ENCODE measurements at places on chromosomes 2 and 18. TPM values are rescaled to one million over a fixed set of nuclear protein-coding genes. Genes with fewer than 3 reads are reported as not detected.

GRCh38 chr2:88318956-88319330, 133.6 kb downstream of the FOXI3 start:
- no peak for DNase-seq

Gene PFN4
- not detected for total RNA-seq

Gene POTEI
- total RNA-seq: not detected

Gene NOTO
- not detected for total RNA-seq

- DNase-seq: no peak
Observed at GRCh38 chr2:20868377-20868776, 45.5 kb upstream of the LDAH start.

GRCh38 chr2:190355968-190356644, 12.7 kb downstream of the INPP1 start:
- no peak for DNase-seq

Gene PNO1
- total RNA-seq: 30.9 TPM

- DNase-seq: no peak
Observed at GRCh38 chr2:190662754-190663153, 13.9 kb downstream of the NAB1 start.

Gene MMADHC
- 195 TPM for total RNA-seq

DNA sequence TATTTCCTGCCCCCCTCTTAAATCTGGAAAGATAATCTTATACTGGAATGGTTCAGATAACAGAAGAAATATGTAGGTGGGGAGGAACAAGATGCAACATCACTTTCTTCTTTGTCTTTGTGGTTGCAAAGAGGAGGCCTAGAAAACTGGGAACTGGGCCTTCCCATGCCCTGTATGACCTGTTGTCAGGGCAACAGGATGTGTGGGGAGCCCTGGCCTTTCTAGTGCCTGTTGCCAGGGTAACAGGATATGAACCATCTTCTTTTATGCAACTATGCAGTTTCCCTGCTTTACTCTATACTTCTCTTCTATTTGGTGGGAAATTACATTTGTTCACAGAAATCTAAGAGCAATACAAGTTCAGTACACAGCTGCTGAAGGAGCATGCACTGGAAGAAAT, 79.8 kb upstream of the PDE1A start:
- DNase-seq: no peak

Gene GCA
- total RNA-seq: 27.5 TPM

- DNase-seq: no peak
Observed at GRCh38 chr18:40752316-40752715, 1202.7 kb upstream of the PIK3C3 start.

DNA sequence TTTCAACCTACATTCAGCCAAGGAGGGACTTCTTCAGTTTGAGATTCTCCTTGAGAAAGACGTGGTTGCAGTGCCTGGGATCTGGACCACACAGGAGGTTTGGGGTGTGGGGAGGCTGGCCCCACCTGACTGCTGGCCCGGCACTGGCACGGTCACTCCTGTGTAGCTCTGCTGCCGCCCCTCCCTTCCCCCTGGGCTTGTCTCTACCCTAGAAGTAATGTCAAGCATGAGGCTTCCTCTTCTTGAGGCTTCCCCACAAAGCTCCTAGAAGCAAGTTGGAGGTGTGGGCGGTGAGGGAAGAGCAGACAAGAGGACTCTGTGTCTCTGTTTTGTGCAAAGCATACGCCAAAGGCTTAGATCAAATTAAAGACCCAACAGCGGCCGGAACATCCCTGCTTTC, 8.7 kb downstream of the KLHL29 start:
- DNase-seq: no peak

GRCh38 chr18:56483386-56483785, 155.0 kb downstream of the TXNL1 start:
- no peak for DNase-seq

DNA sequence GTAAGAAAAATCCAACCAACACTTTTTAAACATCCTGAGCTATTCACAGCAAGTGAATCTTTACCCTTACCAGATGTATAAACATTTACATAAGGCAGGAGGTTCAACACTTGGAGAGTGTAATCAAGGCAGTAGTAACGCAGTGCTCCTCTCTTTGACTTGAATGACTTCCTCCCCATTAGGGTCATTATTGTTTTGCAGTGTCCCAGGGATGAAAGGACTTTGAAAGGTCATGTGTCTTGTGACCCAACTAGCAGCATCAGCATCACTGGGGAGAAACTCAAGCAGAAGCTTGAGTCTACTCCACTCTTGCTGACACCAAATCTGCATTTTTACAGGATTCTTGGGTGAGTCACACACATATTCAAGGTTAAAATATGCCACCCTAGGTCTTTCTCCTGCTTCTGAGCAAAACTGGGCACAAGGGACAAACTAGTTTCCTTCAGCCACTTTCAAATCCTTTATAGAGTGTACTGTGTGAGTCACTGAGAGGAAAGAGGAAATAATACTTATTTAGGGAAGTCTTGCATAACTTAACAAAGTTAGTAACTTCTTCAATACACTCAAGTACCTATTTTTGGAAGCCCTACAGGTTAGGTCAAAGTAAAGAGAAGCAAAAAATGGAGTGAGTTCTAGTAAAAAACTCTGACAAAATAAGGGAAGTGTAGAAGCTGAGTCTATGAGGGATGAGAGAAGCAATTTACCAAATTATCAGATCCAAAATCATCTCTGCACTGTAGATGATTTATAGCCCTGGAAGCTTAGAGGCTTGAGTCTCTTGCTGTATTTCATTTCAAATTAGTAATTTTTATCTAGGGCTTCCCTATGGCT, 51.0 kb upstream of the EML4 start:
- DNase-seq: peak; percentile 85

Gene C2orf81
- 9.6 TPM for total RNA-seq

GRCh38 chr2:152155209-152155608, 20.4 kb downstream of the STAM2 start:
- DNase-seq: no peak

Gene SAG
- not detected for total RNA-seq

DNA sequence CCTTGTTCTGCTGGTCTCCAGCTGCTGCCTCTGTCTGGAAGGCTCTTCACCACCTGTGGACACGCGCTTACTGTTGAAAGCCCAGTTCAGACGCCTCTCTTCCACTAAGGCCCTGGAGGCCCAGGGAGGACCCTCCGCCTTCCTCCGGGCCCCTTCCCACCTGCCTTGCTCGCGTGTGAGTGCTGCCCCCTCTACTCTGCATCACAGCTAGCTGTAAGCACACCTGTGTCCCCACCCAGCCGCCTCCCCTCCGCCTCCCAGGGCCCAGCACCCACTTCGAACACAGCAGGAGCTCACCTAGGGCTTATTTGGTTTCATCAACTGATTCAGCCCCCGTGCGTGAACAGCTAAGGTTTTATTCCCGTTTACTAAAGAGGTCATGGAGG, 49.7 kb downstream of the KCNF1 start:
- DNase-seq: no peak

DNA sequence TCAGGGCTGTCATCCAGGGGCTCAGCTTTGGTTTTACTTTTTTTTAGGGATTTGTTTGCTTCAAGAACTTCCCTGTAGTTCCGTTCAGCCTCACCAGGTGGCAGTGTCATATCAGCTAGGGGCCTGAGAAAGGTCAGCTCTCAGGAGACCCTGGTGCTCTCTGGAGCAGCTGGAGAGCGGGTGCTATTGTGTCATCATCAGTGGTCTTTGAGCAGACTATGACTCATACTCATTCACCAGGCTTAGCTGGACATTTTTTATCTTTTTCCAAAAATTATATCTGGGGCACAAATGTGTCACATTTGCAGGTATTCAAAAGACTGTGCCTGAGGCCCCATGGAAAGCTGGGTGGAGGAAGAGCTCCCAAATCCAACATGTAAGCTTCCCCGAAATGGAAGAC, 24.4 kb downstream of the ZNF892 start:
- DNase-seq: peak; percentile 58

DNA sequence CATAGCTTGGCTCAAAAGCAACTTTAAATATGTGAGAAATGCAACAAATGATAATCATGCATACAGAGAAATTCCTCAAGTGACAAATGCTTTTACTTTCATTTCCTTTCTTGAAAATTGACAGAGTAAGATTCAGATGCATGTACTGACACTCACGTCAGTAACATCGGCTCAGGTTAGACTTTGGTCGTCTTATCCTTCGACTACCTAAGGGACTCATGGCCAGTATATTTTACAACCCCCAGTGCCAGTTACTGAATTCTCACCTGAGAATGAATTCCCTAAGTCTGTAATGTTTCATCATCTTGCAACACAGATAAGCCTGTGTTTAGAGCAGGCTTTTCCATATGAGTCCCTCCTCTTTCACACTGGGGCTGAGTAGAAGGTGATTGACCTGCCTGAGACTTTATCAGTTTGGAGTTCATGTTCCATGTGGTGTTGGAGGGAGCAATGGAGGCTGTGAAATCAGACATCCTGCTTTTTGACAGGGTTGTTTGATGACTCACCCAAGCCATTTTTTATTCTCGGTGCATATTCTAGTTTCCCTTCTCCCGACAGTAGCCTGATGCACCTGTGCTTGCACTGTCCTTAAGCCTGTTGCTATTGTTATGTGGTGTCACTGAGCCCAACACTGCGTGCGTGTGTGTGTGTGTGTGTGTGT, 30.5 kb upstream of the ATP8B1 start:
- DNase-seq: no peak

GRCh38 chr2:236833501-236834073, 252.1 kb upstream of the COPS8 start:
- DNase-seq: no peak

Gene RAX
- not detected for total RNA-seq

Gene OLA1
- 175 TPM for total RNA-seq

DNA sequence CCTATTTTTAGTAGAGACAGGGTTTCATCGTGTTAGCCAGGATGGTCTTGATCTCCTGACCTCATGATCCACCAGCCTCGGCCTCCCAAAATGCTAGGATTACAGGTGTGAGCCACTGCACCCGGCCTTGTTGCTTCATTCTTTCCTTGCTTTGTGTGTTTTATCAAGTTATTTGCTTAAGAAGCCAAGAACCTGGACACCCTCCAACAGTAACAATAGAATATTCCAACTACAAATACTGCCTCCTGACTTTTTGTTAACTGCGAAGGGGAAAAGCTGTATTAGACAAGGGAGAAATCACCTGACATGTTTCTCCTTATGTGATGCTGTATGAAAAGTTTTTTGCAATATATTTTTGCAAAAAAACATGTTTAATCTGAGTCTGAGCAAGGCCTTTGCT, 297.2 kb downstream of the NCKAP5 start:
- peak; percentile 76 for DNase-seq

Gene CDH20
- not detected for total RNA-seq

- peak; percentile 35 for DNase-seq
Observed at GRCh38 chr2:5392658-5393057, 299.5 kb upstream of the SOX11 start.

GRCh38 chr2:134253117-134253704, 661 bp upstream of the MGAT5 start:
- no peak for DNase-seq

DNA sequence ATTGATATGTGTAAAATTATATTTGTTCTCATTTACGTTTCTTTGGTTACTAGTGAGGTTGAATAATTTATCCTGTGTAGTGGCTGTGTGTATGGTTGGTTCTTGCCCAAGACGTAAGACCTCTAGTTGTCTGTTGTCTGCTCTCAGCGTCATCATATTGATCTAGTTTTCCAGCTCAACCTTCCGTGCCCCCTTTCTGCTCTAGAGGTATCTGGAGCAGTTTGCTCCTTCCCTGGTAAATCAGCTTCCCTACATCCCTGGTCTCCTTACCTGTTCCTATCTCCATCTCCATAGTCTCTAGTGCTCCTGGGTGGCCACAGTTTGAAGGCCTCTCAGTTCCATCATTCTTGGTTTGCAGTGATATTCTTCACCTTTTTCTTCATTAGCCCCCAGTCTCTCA, 1.2 kb downstream of the SMYD5 start:
- no peak for DNase-seq

- DNase-seq: no peak
Observed at GRCh38 chr2:75278821-75279379, 79.6 kb upstream of the TACR1 start.

Gene CGREF1
- total RNA-seq: 10.3 TPM

Gene RND3
- 83.4 TPM for total RNA-seq

- peak; percentile 84 for DNase-seq
Observed at GRCh38 chr2:5914811-5915611, 222.8 kb downstream of the SOX11 start.

Gene ZSWIM2
- not detected for total RNA-seq

DNA sequence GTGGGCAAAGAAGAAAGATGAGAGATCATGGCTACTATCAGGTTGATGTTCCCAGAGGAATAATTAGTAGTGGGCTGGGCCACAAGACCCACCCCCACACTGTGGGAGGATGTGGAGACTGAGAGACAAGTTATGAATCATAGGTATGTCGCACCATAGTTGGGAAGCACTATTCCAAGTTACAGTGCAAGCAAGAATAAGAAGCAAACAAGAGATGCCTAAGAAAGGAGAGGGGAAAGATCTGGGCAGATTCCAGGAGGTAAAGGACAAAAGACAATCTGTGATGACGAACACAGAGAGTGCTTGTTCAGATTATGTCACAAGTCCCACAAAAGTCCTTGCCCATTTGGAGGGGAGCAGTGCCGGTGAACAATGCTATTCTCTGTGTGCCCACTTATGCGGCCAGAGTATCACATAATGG, 56.6 kb downstream of the FAM228A start:
- DNase-seq: no peak

Gene ZC3H15
- total RNA-seq: 48.2 TPM

DNA sequence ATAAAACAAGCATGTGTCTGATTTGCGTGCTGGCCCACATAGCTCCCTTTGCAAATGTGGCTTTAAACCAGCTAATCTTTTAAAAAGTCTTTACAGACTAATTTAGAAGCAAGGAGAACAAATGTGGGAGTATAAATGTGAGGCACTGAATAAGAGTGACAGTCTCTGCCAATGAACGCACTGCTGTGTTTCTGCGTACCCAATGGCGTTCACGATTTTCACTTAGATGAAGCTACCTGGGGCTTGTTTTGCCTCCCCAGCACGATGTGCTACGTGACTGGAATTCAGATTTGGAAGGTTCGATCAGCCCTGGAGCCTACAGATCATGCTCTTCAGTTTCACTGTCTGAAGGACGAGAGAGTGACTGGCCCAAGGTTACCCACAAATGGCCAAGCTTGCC, 10.8 kb upstream of the CRACDL start:
- DNase-seq: no peak
